ENCODE measurements at places on chromosomes 7 and 10. TPM values are rescaled to one million over a fixed set of nuclear protein-coding genes. Genes with fewer than 3 reads are reported as not detected.

ZPBP gene
- total RNA-seq: not detected

ANKRD30A gene
- not detected for total RNA-seq

GRCh38 chr10:118273662-118274061, 68.5 kb downstream of the FAM204A start:
- no peak overlapping the region for H3K4me3 ChIP-seq
- no peaks in the 10 kb centered on the region for H3K36me3 ChIP-seq
- no peak for DNase-seq
- no peaks in the 10 kb centered on the region for H3K4me1 ChIP-seq
- peaks cover 16% of the 10 kb centered on the region for H3K27me3 ChIP-seq

DNA sequence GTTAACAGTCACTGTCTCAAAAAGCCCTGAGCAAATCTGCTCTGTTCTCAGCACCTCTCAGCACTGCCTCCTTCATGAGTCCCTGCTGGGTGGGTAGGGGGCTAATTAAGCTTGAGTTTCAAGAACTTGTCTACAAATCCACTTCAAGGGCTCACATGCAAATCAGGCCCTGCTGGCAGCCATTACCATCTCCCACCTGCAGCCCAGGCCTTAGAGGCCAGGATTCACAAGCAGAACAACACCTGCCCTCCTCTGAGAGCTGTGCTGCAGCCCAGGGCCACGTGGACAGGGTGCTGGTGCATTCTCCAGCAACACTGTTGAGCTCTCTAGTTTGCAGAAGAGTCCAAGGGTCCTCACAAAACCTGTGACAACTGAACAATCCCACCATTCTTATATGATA, 119.2 kb downstream of the DPP6 start:
- H3K36me3 ChIP-seq: no peaks in the 10 kb centered on the region
- no peaks in the 10 kb centered on the region for H3K4me1 ChIP-seq
- H3K27me3 ChIP-seq: no peaks in the 10 kb centered on the region
- DNase-seq: no peak

DNA sequence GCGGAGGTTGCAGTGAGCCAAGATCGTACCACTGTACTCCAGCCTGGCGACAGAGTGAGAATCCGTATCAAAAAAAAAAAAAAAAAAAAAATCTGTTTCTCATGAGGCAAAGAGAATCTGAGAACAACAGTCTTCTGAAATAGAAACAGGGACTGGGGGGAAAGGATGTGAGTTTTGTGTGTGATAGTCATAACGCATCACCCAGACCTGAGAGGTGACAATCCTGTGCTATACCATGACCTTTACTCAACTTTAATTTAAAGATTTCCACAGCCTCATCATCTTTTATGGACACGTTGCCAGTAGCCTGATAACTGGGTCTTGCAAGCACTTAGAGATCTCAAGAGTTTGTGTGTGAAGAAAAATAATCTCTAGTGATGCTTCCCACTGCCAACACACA, 2.3 kb downstream of the ATXN7L1 start:
- no peak overlapping the region for H3K27ac ChIP-seq
- no peak for DNase-seq
- H3K27me3 ChIP-seq: no peaks in the 10 kb centered on the region
- H3K4me3 ChIP-seq: no peak overlapping the region
- peaks cover 25% of the 10 kb centered on the region for H3K4me1 ChIP-seq
- H3K36me3 ChIP-seq: no peaks in the 10 kb centered on the region

GRCh38 chr7:19296617-19297016, 151.4 kb upstream of the FERD3L start:
- no peak overlapping the region for H3K27ac ChIP-seq
- no peaks in the 10 kb centered on the region for H3K36me3 ChIP-seq
- DNase-seq: no peak
- H3K4me3 ChIP-seq: no peak overlapping the region
- H3K4me1 ChIP-seq: no peaks in the 10 kb centered on the region

DNA sequence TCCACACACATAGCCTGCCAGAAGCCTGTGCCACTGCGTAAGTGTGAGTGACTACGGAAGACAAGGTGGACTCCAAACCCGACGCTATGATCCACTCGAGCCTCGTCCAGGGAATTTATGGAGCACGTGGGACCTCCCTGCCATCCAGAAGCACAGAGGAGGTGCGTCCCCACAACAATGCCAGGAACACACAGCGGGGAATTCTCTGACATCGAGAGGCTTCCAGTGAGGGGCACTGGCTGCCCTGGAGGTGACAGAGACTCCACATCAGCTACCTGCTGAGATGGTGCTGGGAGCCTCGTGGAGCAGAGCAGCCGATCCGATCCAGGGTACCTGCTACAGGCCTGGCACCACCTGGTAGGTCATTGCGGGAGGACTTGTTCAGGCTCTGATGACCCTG, 72.2 kb upstream of the INSIG1 start:
- no peak for DNase-seq
- no peaks in the 10 kb centered on the region for H3K4me1 ChIP-seq
- H3K27me3 ChIP-seq: peaks cover 5% of the 10 kb centered on the region
- no peaks in the 10 kb centered on the region for H3K36me3 ChIP-seq

Data from lower lobe of right lung (tissue), 2 donors.